ENCODE measurements at places on chromosomes 2 and 18. TPM values are rescaled to one million over a fixed set of nuclear protein-coding genes. Genes with fewer than 3 reads are reported as not detected.

ZSWIM2 gene
- not detected for polyA plus RNA-seq

BARD1 gene
- polyA plus RNA-seq = 1.8 TPM

SERPINB3 gene
- polyA plus RNA-seq = not detected

ALPG gene
- polyA plus RNA-seq = not detected

PID1 gene
- 17.5 TPM for polyA plus RNA-seq

CPLX4 gene
- polyA plus RNA-seq = not detected

KCNG3 gene
- 0.24 TPM for polyA plus RNA-seq

LCLAT1 gene
- polyA plus RNA-seq = 2.4 TPM

SLC14A1 gene
- polyA plus RNA-seq = 3.6 TPM

TRIM54 gene
- 21.1 TPM for polyA plus RNA-seq
